ENCODE measurements at places on chromosomes 2 and 18.
A peak's percentile ranks its signal among the peaks of the same experiment; 100 is the strongest.

GRCh38 chr2:34105006-34105767 lies 506.1 kb upstream of the FAM98A start:
- peak; percentile 94 for DNase-seq

- peak; percentile 38 for DNase-seq
These were observed 117.6 kb upstream of the TTN start for GRCh38 chr2:178924817-178925216.

DNA sequence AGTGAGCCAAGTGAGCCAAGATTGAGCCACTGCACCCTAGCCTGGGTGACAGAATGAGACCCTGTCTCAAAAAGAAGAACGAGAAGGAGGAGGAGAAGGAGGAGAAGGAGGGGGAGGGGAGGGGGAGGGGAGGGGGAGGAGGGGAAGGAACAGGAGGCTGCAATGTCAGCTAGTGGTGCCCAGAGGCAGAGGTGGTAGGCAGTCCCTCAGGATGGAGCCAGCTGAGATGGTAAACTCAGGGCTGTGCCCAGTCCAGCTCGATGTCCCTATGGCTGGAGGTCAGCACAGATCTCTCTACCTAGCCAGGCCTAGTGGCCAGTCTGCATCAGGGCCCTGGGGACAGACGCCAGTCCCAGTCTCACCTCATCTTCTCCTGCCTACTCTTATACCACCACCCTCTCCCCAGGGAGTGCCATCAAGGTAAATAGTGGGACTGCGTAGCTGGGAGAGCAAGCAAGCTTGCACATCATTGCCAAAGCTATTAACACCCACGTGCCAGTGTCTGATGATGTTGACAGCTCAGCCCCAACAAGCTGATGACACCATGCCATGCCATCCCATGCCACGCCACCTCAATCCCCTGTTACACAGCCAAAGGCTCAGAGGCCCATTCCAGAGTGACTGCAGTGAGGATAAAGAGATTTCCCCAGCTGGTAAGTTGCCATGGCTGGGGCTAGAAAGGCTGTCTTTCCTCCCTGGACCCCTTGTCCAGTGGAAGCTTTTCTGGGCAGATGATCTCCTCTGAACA lies 7.6 kb upstream of the PLB1 start:
- DNase-seq: no peak

- no peak for DNase-seq
These were observed 525.0 kb upstream of the TCF4 start for GRCh38 chr18:56112984-56113383.

DNA sequence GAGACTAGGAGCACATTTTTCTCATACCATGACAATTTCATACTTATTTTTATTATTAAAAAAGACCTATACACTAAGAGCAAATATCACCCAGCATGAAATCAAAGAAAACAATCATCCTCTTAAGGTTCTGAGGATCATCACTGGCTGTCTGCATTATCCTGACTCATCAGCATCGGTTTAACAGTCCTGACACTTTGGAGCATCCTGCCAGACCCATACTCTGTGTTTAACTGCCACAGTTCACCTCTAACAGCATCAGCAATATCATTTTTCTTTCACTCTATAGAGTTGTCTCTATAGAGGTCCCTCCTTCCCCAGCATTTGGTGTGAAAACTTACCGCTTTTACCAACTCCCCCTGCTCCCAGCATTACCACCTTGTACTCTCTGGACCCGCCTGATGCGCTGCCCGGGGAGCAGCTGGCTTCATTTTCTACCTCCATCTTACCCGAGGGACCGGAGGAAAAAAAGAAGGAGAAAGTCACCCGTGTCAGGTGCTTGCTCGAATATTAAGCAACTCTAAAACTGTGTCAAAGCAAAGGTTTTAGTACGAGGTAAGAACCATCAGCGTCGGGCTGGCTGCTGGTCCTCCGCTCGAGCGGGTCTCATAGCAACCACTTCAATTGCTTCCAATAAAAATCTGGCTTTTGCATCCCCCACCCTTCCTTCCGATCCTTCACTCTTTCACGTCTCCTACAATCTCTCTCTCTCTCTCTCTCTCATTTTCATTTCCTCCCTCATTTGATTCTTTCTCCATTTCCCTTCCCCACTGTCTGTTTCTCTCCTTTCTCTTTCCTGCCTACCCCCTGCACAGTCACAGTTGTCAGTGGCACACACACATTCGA lies at the start of gene RIT2:
RIT2 (minus strand) TSS at position 610 of the 846 bp plus-strand sequence.
- DNase-seq: no peak

DNA sequence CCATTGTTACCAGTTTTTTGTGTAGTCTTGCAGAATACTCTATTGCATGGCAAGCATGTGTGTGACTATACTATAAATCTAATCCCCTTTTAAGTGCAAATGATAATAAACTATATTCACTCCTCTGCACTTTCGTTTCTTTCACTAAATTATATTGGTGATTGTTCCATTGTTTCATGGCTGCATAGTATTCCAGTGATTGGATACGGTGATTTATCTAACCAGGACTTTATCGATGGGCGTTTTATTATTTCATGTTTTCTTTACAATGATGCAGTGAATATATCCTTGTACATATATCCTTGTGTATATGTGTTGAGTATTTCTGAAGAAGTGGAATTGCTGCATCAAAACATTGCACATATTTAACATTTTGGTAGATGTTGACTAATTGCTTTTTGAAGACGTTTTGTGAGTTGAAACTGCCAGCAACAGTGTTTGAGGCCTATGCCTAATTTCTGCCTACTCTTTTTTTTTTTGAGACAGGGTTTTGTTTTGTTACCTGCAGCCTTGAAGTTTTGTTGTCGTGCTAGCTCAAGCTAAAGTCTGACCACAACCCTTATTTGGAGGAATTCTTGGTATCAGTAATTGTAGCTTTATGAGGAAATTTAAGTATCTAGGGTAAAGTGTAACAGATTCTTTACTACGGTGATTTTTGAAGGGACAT lies 2.7 kb downstream of the MIB1 start:
- DNase-seq: no peak

DNA sequence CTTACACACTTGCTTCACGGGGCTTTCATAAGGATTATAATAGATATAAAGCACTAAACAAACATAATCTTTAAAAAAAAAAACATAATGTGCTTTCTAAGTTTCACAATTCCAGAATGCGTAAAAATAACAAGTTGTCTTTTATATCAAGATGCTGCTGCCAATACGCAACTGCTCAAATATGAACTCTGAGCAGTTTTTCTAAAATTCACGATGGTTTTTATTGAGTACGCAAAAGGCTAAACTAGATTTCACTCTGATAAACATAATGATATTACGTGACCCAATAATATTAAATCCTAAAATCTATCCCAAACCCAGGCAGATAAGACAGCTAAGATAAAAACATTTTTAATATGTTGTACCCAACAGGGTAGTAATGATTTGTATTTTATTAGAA lies 24.6 kb upstream of the MAT2A start:
- DNase-seq: no peak

All from kidney tubule cell (primary cell).